ENCODE measurements at places on chromosomes 7 and 10.
A peak's percentile ranks its signal among the peaks of the same experiment; 100 is the strongest.

DNA sequence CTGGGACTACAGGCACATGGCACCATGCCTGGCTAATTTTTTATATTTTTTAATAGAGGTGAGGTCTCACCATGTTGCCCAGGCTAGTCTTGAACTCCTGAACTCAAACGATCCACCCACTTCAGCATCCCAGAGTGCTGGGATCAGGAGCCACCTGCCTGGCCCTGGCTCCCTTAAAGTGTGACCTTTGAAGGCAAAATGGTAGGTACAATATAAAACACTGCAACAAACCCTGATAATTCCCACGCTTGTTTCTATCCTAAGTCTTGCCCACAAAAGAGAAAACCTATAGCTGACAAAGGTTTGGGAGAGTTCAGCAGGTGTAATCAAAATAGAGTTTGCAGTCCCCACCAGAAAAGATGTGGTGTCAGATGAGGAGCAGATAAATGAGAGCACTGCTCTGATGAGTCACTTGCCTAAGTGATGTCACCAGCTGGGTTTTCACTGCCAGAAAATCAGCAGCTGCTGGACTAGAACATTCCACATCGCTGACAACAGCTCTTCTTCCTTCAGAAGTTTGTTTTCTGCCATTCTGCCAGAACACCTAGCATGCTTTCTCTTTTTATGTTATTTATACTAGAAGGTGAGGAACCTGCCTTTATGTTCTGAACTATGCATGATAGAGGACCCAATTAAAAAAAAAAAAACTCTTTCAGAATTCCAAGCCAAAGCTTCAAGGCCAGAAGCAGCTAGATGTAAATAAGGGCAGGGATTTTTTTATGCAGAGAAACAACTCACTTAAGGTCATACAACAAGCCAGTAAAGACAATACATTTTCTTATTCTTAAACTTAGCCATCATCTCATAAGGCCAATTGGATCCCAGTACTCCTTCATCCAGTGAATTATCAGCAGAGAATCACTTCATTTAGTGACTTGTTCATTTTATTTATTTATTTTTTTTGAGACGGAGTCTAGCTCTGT, 18.0 kb downstream of the PURB start:
- no peak for DNase-seq

- no peak for DNase-seq
These were observed 51.3 kb downstream of the MALSU1 start for GRCh38 chr7:23350466-23350865.

- DNase-seq, result no peak
These were observed 78.8 kb downstream of the ZEB1 start for GRCh38 chr10:31397852-31398251.

GRCh38 chr7:13188236-13188805, 500.9 kb downstream of the ARL4A start:
- no peak for DNase-seq

- no peak for DNase-seq
These were observed 304.0 kb upstream of the ETV1 start for GRCh38 chr7:14293434-14293833.

DNA sequence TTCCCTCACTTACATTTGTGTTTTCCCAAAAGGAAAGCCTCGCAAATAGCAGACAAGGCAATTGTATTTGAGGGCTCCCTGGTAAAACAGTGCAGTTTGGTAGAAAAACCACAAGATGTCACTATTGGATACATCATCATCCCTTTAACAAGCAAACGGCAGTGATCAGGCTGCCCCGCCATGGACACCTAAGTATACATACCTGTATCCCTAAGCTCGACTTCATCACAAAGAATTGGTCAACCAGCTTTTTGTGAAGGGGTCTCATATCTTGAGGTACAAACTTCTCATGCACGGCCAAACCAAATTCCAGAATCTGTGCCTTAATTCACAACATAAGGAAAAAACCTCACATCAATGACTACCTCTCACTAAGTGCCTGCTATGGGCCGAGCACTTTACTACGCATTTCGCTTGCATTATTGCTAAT, 179.5 kb upstream of the IMMP2L start:
- peak; percentile 83 for DNase-seq

DNA sequence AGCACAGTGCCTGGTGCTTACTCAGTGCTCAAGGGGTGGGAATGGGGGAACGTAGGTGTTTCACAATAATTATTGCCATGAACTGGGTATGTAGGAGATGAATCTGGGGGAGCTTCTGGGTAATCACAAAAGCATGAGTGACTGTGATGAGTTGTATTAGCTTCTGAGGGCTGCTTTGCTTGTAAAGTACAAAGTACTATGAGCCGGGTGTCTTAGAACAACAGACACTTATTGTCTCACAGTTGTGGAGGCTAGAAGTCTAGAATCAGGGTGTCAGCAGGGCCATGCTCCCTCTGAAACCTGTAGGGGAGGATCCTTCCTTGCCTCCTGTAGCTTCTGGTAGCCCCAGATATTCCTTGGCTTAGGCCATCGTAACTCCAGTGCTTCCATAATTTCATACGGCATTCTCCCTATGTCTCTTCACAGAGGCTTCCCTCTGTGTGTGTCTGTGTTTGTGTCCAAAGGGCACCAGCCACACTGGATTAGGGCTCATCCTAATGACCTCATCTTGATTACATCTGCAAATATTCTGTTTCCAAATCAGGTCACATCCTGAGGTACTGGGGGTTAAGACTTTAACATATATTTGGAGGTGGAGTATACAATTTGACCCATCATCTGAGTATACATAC, 84.8 kb upstream of the AGBL3 start:
- no peak for DNase-seq

DNA sequence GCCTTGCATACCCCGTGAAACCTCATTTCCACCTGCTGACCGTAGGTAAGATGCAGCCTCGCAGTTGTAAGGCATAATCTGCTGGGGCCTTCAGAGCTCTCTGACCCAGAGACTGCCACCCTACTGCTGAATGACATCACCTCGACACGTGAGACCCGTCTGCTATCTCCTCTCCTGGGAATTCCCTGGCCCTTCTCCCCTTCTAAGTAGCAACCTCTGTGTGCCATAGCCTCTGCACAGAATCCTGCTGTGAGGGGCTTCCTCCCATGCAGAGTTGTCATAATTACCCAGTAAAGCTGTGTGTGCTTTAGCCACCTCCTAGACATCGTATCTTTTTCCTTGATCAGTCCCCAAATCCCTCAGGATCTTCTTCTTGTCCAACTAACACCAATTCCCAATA, 106.7 kb downstream of the CACNB2 start:
- DNase-seq, result no peak

GRCh38 chr10:59624951-59625350, 84.7 kb downstream of the SLC16A9 start:
- no peak for DNase-seq

DNA sequence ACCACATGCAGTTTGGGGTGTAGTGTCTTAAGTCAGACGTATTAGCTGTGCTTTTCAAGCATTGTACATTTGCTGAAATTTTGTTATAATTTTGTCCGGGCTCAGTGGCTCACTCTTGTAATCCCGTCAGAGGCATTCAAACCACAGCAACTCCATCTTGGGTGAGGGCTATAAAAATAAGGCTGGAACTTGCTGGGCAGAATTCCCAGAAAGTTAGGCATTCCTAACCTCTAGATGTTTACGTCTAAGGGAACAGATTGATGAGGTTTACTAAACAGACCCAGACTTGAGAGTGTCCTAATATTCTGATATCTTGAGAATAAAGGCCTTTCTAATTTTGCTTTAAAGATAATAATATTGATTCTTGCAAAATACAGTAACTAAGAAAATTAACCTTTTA, 957.8 kb downstream of the NXPH1 start:
- no peak for DNase-seq

- DNase-seq, result no peak
These were observed 174.5 kb upstream of the PPP2R2D start for GRCh38 chr10:131726076-131726880.
